Progenitor cell of endocrine pancreas (in vitro differentiated cells): ENCODE measurements at places on chromosomes 2 and 18. TPM values are rescaled to one million over a fixed set of nuclear protein-coding genes. Genes with fewer than 3 reads are reported as not detected.

Gene SCLY
- total RNA-seq = 49.2 and 55.1 TPM in 2 replicates

Gene SERPINB4
- not detected in 2 replicates for total RNA-seq

Gene CPS1
- 3.3 and 4.9 TPM in 2 replicates for total RNA-seq

Gene CRIM1
- 25.8 and 33.8 TPM in 2 replicates for total RNA-seq

Gene IL18R1
- total RNA-seq = 0.13 and 0.22 TPM in 2 replicates

Gene C2orf15
- total RNA-seq = 16.0 and 19.6 TPM in 2 replicates

Gene MC5R
- not detected in 2 replicates for total RNA-seq

Gene CCDC85A
- total RNA-seq = 1.1 TPM in 2 replicates

Gene SERPINB10
- not detected in 2 replicates for total RNA-seq

Gene FAM237A
- total RNA-seq = not detected in 2 replicates

Gene TMEM200C
- 8.6 and 9.3 TPM in 2 replicates for total RNA-seq

Gene TUBA4B
- not detected in 2 replicates for total RNA-seq

Gene KLHL29
- total RNA-seq = 4.4 and 5.5 TPM in 2 replicates

Gene RIT2
- total RNA-seq = not detected in 2 replicates

Gene BAZ2B
- 150 and 155 TPM in 2 replicates for total RNA-seq

Gene GREB1L
- 8.6 and 11.0 TPM in 2 replicates for total RNA-seq

Gene TMEM17
- 4.8 and 5.9 TPM in 2 replicates for total RNA-seq

Gene FBXO11
- total RNA-seq = 96.5 and 102 TPM in 2 replicates

Gene C2orf78
- not detected in 2 replicates for total RNA-seq

Gene GPR35
- total RNA-seq = 5.8 and 6.5 TPM in 2 replicates
